Endothelial cell of umbilical vein (primary cell): ENCODE measurements at places on chromosomes 12 and 14. TPM values are rescaled to one million over a fixed set of nuclear protein-coding genes. Genes with fewer than 3 reads are reported as not detected.

Gene ZC3H14
- 59.6 and 61.8 TPM in 2 replicates for total RNA-seq

Gene DAO
- total RNA-seq, result not detected in 2 replicates

Gene TBX5
- not detected in 2 replicates for total RNA-seq

Gene TRIM9
- total RNA-seq, result not detected in 2 replicates

Gene ASCL1
- not detected in 2 replicates for total RNA-seq

Gene TXNDC16
- 4.5 and 4.8 TPM in 2 replicates for total RNA-seq

Gene CAPZA3
- total RNA-seq, result not detected in 2 replicates

Gene CFAP251
- total RNA-seq, result 4.0 and 6.0 TPM in 2 replicates

Gene FOXG1
- not detected in 2 replicates for total RNA-seq
